Activated CD8-positive, alpha-beta memory T cell treated with anti-CD3 and anti-CD28 coated beads, Interleukin-2, amount 50 U/mL, for 48 hours (primary cell): ENCODE measurements at places on chromosomes 16 and 17.
A peak's percentile ranks its signal among the peaks of the same experiment; 100 is the strongest.

DNA sequence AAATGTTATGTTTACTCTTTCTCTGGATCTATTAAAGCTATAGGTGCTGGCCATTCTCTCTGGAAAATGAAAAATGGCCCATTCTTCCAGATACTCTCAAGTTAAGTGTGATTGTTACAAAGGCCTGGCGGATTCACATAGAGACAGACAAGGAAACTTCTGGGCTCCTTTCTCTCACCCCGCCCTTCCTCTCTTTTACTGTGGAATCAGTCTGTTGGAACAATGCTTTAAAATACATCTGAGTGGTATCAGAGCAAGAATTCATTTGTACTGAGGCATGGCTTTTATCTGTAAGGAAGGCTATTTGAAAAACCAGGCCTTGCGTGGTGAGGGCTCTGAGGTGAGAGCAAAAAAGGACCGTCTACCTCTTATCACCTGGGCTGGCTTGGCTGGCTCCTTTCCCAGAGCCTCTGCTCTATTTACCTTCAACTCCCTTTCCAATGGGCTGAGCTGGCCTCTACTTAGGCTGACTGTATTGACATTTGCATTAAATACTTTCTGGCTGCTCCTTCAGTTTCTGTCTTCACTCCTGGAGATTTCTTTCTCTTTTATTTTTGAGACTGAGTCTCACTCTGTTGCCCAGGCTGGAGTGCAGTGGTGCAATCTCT is 274.0 kb downstream of the PHKB start:
- DNase-seq = no peak

DNA sequence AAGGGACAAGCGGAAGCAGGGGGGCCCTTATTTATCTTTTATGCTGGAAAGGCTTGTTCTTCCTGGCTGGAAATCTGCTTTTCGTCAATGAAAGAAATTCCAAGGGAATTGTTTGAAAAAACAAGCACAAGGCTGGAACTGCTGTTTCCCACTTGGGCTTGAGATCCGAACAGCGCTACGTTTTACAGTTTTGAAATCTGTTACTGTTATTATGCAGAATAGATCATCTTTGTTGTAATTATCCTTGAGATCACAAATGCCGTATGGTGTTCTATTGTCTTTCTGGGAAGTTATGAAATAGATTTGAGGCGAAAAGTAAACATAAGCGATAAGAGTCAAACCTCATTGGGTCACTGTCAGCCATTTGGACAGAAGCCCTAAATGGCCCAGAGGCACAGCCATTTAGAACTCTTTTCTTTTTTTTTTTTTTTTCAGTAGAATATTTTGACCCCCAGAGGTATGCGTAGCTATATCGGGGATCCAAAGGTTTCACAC is 223.3 kb downstream of the IRX3 start:
- no peak for DNase-seq

DNA sequence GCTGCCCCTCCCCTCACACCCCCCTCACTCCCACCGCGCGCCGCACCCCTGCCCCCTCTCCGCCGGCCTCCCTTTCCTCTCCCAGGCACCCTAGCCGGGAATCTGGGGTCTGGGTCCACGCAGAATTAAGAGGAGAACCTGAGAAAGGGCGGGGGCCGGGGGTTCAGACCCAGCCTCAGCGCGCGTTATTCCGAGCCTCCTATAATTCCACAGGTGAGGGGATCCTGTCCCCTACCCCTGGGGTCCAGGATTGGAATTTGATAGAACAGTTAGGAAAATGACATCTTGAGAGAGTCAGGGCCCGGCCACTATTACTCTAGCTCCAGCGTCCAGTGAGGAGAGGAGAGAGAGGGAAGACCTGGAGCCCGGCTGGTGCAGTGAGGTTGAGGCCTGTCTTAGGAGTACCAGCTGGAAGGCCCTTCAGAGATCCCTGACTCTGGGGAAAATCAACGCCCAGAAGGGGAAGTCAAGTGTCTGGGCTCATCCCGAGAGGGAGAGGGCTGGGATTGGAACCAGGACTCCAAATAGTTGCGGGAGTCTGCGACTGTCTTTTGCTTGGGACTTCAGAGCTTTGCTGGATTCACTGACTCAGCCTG is 17.3 kb downstream of the GRB7 start:
- peak; percentile 74 for DNase-seq

DNA sequence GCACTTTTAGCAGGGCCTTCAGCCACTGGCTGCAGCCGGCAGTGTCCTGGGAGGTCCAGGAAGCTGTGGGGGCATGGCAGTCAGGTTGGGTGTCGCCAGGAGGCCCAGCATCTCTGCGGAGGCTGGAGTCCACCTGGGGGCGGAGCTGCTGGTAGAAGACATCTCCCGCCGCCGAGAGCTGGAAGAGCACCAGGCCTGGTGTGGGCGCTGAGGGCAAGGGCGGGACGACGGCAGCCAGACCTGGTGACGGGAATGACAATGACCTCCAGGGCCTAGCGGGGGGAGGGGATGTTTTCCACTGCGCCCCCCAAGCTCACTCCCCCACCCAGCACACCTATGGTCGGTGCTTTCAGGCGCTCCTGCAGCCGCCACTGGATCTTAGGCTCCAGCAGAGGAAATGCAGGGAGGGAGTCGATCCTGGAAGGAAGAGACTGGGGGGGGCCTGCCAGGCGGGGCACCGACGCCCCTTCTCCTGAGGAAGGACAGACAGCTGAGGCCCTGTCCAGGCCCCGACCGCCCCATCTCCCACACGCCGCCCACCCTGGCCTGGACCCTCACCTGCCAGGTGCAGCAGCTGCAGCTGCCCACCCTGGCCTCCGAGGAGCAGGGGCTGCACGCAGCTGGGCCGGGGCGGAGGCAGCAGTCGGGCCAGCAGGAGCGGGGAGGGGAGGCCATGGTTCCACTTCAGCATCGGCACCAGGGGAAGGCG is 7.1 kb downstream of the TAF1C start:
- no peak for DNase-seq

DNA sequence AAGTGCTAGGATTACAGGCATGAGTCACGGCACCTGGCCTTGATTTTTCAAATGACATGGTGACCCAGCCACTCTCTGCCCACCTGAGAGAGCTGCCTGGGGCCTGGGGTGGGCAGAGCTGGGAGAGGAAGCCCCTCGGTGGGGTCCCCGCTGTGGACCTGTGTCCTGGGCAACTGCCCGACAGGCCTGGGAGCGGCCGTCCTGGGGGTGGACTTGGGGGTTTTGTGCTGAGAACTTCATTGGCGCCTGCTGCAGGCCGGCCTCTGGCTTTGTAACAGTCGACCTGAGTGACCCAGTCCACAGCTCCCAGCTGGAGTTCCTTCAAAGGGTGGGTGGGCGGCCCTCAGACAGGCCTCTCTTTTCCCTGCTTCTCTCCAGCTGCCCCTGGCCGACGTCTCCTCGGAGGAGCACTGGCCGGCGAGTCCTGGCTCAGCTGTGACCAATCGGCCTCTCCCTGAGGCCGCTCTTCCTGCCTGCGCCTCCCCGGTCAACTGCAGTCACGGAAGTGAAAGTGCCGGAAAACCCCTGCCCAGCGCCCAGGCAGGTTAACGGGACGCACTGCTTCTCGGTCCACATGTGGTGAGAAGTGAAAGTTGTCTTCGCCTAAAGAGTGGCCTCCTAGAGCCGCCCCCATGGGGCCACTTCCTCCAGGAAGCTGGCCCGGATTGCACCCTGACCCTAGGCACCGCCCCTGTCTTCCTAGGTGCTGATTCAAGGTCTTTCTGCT is 5.5 kb downstream of the CBFA2T3 start:
- no peak for DNase-seq

DNA sequence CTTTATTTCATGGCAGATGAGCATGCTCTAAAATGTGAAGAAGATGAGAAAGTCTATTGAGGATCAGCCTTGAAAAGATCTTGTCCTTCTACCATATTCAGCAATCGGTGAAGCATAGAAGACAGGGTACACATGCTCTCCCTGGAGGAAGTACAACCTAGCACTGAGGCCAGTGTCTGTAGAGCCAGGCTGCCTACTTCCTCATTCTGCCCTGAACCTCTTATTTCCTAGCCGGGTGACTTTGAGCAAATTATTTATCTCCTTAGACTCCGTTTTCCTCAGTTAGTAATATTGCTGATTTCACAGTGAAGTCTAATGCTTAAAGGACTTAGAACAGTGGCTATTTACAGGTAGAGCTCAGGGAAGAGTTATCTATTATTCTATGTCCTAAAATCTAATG is 58.4 kb downstream of the TMEM100 start:
- DNase-seq = no peak

- DNase-seq = no peak
Observed at GRCh38 chr16:86347090-86347489, 163.2 kb upstream of the FOXF1 start.

DNA sequence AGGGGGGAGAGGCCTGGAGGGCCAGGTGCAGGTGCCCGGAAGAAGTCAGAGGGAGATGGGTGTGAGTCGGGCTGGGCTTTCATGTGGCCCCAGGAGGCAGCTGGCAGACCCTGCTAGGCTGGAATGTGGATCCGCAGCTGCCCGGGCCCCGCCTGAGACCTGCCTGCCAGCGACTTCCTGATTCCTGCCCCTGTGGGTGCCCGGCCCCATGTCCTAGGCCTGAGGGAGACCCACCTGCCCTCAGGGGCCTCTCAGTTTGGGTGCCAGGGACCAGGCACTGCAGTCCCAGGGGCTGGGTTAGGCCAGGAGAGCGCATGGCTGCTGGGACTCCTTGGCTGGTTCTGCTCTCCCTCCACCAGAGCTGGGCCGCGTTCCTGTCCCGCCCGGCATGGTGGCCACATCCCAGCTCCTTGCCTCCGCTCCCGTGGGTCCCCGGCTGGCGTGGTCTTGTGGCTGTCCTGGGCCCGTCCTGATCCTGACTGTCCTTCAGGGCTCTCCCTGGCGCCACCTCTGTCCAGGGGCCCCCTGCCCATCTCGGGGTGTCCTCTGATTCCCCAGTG is 22.1 kb upstream of the SPNS2 start:
- no peak for DNase-seq

DNA sequence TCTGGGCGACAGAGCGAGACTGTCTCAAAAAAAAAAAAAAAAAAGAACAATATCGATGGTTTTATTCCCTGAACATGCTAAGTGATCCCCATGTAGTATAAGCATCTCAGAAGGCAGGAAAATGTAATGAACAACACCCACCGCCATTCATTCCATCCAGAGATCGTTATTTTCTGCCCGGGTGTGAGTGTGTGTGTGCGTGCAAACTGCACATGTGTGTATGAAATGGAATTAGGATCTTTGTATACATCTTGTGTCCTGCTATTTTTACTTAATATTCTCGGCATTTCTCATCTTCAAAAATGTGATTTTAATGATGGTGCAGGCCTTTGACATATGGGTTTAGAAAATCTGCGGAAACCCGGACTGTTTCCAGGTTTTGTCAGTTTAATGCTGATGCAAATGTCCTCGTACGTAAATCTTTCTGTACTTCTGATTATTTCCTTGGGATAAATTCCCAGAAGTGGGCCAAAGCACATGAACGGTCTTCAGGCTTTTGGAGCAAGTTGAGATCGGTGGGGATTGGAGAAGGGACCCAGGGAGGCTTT is 254.8 kb downstream of the SEC14L1 start:
- DNase-seq = no peak

DNA sequence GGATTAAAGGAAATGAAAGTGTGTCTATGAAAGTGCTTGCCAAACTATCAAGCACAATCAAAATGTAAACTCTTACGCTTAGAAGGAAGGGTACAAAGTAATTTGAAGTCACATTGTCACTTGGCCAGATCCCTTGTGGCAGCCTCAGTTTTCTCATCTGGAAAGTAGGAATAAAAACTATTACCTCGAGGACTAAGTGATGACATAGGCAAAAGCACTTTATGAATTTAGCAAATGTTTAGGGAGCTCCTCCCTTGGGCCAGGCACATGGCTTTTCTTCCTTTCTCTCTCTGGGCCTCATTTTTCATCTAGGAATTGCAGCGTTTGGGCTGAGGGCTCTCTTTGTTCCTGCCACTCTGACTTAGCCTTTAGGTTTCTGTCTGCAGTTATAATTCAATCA is 28.5 kb downstream of the DYNLL2 start:
- DNase-seq = no peak

DNA sequence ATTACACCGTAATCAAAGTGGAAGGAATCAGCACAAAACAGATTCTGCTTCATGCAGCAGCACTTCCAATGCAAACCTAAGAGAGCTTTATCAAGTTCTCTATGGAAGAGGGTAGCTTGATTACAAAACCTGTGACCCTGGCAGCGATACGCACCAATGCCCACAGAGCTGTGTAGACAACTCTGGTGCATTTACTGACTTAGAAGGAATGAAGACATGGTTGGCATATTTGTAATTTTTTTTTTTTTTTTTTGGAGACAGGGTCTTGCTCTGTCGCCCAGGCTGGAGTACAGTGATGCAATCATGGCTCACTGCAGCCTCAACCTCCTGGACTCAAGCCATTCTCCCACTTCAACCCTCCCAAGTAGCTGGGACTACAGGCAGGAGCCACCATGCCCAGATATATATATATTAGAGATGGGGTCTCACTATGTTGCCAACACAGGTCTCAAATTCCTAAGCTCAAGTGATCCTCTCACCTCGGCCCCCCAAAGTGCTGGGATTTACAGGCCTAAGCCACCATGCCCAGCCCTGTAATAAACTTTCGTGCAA is 49.4 kb downstream of the XPO6 start:
- no peak for DNase-seq

DNA sequence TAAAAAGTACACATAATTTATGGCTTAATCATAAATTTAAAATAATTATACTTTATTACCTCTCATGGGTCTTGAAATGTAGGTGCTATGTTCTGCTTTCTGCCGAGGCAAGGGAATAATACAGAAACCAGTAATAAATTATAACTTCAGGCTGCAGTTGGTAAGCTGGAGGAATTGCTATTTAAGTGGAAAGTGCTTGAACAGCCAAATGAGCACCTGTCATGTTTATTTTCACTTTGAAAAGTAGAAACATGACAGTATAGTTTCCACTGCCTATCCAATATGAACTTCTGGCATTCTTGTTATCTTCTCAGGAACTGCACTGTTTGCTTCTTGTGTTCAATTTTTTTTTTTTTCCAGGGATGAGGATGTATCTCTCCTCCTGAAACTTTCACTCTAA is 146.0 kb downstream of the FTO start:
- DNase-seq = no peak

- DNase-seq = no peak
Observed at GRCh38 chr17:75558666-75559530, 28.7 kb upstream of the MYO15B start.
